ENCODE measurements at places on chromosomes 7 and 10.

DNA sequence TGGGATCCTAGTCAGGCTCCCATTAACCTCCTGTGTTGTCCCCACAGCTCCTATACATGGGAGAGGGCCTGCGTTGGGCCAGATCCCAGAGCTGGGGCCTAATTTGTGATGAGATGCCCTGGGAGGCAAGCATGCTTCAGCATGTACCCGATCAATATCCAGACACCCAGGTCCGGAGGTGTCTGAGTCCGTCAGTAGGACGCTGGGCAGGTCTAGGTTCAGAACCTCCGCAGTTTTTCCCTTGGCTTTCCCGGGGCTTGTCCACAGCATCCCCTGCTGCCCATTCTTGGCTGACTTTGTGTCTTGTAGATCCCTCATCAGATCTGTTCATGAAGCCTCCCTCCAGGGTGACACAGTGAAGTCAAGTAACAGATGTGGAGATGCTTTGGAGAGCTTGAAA, 32.7 kb upstream of the RBAK start:
- no peak for DNase-seq

- DNase-seq = no peak
Observed at GRCh38 chr7:7996568-7996967, 28.0 kb downstream of the GLCCI1 start.

GRCh38 chr7:151687523-151688235, 168.0 kb upstream of the RHEB start:
- DNase-seq = no peak

GRCh38 chr7:69768986-69769595, 170.8 kb downstream of the AUTS2 start:
- DNase-seq = no peak

DNA sequence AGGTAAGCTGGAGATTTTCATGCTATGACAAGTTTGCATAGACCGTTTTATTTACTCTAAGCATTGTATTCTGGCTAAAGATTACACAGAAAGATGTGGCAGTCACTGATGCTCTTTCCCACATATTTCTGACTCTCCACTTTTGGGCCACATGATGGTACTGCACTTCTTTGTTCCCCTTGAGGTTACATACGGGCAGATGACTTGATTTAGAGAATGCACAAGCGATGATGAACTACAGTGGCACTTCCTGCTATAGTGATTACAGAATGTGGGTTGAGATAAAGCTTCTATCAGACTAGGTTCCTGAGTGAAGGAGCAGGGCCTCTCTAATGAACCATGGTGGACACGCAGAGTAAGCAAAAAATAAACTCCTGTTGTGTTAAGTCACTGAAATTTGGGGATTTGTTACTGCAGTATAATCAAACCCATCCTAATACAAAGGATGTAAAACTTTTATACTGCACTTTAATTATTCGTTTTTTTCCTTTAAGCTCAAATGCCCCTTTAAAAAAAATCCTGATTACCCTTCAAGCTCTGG, 177.9 kb downstream of the TAX1BP1 start:
- DNase-seq = no peak

DNA sequence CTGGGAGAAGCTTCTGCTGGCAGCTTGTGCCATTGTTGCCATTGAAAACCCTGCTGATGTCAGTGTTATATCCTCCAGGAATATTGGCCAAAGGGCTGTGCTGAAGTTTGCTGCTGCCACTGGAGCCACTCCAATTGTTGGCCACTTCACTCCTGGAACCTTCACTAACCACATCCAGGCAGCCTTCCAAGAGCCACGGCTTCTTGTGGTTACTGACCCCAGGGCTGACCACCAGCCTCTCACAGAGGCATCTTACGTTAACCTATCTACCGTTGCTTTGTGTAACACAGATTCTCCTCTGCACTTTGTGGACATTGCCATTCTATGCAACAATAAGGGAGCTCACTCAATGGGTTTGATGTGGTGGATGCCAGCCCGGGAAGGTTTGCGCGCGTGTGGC, 220.7 kb downstream of the ADK start:
- DNase-seq = no peak

DNA sequence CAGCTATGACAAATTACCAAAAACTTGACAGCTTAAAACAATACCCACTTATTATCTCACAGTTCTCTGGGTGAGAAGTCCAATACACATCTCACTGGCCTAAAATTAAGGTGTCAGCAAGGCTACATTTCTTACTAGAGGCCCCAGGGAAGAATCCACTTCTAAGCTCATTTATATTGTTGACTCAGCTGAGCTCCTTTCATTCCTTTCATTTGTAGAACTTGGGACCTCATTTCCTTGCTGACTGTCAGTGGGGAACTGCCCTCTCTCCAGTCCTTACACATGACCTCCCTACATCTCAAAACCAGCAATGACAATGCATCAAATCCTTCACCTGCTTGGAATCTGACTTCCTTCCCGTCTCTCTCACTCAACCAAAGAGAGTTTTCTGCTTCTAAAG, 240.3 kb downstream of the IPMK start:
- no peak for DNase-seq

DNA sequence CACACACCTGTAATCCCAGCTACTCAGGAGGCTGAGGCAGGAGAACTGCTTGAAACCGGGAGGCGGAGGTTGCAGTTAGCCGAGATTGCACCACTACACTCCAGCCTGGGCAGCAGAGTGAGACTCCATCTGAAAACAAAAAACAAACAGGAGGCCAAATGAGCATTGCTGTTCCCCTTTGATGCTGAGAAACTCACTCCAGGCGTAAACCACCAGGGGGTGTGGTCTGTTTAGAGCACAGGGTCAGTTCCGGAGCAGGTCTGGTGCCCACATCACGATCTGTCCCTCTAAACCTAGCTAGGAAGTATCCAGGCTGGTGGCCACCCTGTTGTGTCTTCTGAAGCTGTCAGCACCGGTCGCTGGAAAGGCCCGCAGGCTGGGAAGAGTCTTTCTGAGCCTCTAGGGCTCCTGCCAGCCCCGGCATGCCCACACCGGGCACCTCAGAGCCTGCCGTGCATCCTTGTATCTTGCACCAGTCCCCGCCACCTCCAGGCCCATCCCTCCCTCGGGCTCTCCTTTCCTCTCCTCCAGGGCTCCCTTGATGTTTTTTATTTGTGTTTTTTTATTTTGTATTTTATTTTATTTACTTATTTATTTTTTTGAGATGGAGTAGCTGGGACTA, 66.3 kb upstream of the SH2B2 start:
- no peak for DNase-seq

- DNase-seq = peak; percentile 71
Observed at GRCh38 chr7:2719007-2719406, 31.0 kb downstream of the AMZ1 start.

GRCh38 chr10:30928742-30929141, 102.9 kb downstream of the ZNF438 start:
- no peak for DNase-seq

- DNase-seq = no peak
Observed at GRCh38 chr10:130029209-130029608, 65.1 kb upstream of the EBF3 start.

DNA sequence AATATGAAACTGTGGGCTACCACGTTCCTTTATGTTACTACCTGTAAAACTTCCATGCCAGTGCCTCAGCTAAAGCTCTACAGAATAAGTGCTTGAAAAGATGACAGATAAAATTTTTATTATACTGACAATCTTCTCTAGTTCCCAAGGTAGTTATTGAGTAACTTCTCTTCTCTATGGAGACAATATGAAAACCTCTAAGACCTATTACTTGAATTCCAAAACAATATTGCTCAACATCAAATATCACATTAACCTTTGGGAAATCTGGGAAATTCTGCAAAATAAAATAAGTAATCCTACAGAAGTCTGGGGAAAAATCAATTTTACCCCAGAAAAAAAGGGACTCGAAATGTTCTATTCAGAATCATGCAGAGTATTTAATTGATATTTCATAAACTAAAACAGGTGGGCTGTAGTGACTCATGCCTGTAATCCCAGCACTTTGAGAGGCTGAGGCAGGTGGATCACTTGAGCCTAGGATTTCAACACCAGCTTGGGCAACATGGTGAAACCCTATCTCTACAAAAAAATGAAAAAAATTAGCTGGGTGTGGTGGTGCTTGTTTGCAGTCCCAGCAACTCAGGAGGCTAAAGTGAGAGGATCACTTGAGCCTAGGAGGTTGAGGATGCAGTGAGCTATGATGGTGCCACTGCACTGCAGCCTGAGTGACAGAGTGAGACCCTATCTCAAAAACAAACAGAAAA, 23.8 kb upstream of the ANK3 start:
- DNase-seq = no peak

DNA sequence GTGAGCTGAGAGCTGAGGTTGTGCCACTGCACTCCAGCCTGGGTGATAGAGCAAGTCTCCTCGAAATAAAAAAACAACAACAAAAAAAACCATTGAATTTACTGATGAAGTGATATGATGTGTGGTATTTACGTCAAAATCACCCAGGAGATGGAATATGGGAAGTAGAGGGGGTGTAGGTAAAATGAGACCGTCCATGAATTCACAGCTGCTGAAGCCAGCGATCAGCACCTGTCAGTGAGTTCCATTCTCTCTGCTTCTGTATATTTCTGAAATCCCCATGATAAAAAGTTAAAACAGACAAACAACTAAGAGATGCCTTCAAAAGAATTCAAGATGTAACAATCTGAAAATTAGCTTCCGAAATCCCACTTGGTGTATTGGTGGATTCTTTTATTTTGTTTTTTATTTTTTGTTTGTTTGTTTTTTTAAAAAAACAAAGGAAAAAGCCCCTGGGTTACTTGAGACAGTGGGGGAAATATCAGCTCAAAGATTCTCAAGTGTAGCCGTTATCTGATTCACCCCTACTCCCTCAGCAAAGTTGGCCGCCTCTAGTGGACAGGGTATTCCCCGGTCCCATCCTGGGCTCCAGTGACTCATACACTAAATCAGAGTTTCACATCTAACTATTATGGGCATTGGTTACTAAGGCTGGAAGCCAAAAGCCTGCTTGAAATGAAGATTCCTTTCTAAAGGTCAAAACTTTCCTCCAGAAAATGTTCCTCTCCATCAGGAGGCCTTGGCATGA, 76.4 kb downstream of the MAP3K8 start:
- no peak for DNase-seq

DNA sequence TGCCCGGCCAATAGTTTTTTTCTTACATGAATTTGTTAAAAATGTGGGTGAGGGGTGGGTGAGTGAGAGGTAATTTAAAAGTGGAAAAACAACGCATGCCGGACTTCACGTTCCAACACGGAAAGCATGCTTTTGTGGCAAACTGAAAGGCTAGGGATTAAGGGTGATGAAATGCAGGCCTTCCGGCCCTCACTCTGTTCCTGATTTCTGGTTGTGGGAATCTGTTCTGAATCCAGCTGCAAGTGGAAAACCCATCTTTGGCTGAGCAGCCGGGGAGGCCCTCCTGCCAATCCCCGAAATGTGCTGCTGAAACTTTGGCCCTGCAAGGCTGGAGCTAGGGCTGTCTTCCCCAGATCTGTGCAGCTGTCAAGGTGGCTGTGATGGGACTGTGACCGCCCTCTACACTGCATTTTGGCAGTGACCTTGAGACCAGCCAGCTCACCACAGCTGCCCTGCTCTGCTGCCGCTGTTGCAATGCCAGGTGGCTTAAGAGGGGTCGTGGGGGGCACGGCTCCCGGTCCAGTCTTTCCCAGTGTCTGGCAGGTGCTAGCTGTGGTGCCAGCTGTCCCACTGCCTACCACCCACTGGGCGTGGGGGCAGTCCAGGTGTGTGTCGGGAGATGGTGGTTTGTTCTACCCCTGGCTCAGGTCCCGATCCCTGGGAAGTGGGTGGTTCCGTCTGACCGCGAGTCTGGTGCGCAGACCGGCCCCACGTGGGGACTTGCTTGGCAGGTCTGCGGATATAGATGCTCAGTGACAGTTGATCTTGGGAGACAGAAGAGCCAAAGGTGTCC, 39.0 kb downstream of the TET1 start:
- no peak for DNase-seq

GRCh38 chr10:76640806-76641205, 996.8 kb downstream of the KCNMA1 start:
- no peak for DNase-seq

DNA sequence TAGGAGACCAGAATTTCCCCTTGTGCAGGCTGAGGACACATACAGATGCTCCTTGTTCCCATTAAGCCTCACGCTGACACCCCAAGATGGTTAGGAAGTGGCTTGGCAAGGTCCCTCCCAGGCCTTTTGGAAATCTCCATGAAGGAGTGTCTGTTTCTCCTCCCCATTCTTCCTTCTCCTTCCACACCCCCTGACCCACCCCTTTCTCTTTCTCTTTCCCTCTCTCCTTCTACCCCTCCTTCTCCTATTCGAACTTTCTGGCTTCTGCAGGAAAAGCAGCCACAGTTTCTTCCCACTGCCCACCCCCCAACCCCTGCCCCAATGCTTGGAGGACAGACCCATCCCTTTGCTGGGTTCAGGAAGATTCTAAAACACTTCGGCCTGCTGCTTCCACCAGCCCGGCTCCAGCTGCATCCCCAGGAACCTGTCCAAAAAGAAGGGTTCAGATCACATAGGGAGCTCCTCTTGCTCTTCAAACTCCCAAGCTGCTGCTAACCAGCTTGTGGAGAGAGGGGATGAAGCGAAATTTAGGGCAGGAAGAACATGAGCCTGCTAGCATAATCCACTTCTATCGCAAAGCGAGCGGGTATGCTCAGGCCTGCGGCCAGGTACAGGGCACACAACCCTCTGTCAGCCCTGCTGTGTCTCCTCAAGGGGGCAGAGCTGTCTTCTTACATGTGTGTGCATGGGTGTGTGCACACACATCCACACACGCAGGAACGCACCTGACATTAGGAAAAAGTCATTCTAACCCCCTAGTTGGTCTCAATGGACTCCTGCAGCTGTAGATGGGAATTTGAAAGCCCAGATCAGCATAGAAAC, 80.4 kb downstream of the PPP1R3C start:
- DNase-seq = no peak

DNA sequence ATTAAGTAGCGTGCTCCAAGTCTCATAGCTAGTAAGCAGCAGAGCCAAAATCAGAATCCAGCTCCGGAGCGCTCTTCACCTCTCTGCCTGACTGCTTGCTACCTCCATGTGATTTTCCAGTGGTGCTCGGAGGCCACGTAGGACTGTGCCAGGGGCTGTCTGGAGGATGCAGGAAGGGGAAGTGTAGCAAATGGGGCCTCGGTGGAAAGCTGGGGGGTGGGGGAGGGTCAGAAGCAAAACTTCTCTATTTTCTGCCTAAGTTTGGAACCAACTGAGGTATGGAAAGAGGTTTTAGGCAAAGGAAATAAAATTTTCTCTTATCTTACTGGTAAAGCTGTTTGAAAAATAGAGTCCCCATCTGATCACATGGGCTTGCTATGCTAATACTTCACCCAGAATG, 108.7 kb downstream of the TBXAS1 start:
- no peak for DNase-seq

- no peak for DNase-seq
Observed at GRCh38 chr10:62498271-62498670, 124.1 kb downstream of the ZNF365 start.

- DNase-seq = no peak
Observed at GRCh38 chr7:117085769-117086463, 132.6 kb downstream of the ST7 start.

Measured in hematopoietic multipotent progenitor cell treated with erythropoietin and hydrocortisone succinate and interleukin-3 and kit ligand, for 15 days (in vitro differentiated cells).